ENCODE measurements at places on chromosomes 5 and 9.

DNA sequence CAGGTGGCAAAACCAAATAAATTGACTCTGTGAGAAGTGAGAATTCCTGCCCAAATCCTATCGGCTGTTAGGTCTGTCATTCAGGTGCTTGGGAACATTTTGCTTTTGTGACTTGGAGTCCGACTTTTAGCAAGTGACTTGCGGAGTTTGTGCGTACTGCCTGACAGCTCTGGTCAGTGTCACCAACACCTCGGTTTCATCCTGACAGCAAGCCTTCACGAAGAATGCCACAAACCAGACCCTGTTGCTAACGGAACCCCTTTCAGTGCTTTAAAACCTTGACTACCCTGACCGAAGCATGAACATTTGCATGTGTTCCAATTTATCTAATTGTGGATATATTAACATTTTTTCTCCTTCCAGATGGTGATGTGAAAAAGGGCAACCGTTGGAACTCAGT is 26.5 kb downstream of the LIX1 start:
- DNase-seq = no peak

- no peak for DNase-seq
Measured at GRCh38 chr5:111675201-111675934, 81.6 kb downstream of the NREP start.

- DNase-seq = no peak
Measured at GRCh38 chr9:75658301-75658905, 232.1 kb upstream of the PCSK5 start.

GRCh38 chr5:174612686-174613085 is 111.7 kb upstream of the MSX2 start:
- DNase-seq = no peak

DNA sequence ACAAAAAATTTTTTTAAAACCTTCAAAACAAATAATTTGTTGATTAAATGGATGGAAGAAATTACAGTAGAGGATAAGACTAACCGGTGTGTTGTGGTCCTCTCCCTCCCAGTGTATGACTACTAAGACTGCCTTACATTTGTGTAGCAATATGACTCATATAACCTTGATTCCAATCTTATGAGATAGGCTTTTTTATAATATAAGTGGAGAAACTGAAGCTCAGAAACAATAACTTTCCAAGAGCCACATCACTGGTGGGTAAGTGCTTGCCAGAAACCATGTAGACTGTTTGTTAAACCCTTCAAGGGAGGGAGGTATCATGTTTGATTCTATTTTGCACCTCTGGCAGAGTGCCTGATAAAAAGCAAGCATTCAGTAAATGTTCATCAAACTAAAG is 47.5 kb downstream of the NLN start:
- no peak for DNase-seq

DNA sequence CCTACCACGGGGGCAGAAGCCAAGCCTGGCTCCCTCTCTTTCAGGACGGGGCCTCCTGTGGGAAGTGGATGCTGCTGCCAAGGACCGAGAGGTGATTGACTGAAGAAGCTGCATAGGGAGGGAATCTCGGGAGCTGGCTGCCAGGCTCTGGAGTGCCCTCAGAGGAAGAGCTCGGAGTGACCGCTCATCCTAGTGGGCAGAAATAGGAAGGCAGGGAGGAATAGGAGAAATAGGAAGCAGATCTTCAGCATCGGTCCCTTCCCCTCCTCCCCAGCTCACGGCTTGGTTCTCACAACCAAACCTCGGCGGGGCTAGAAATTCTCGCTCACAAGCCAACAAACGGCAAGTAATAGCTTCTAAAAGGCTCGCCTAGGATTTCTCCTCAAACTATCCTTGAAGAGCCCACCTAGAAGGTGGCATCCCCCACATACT is 159.9 kb upstream of the RAI14 start:
- DNase-seq = no peak

- DNase-seq = no peak
Measured at GRCh38 chr5:160441311-160441781, 19.7 kb downstream of the PTTG1 start.

GRCh38 chr5:136192015-136192525 is 892 bp downstream of the SMIM32 start:
- no peak for DNase-seq

DNA sequence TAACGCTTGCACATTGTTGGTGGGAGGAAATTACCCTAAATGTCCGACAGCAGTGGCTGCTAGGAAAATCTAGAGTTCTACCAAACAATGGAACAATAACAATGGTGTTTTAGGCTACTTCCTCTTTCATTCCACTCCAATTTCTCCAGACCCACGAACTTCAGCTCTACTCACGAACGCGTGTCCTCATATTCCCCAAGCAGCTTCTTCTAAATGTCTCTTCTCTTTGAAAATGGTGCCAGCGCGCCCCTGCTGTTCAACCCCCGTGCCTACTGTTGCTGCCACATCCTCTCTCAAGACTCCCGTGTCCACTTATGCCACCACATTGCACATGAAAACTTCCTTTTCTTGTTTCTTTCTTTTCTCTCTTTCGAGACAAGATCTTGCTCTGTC is 25.6 kb downstream of the OR2V2 start:
- DNase-seq = no peak

- DNase-seq = no peak
Measured at GRCh38 chr9:123696476-123696875, 233.4 kb downstream of the DENND1A start.

GRCh38 chr5:176359658-176360057 is 1.9 kb downstream of the KIAA1191 start:
- DNase-seq = no peak

DNA sequence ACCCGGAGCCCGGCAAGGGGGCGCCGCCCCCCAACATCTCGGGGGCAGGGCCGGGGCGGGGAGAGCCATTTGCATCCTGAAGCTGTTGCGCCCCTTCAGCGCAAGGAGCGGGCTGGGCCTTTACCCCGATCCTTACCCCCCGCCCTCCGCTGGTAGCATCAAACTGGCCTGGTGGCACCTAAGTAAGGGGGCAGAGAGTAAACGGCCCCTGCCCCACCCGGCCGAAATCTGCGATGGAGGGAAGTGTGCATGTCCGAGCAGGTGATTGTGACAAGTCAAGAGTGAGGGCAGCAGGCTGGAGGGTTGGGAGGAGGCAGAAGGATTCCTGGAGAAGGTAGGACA is 101.2 kb downstream of the ESM1 start:
- no peak for DNase-seq

GRCh38 chr5:154220625-154221024 is 30.1 kb downstream of the GALNT10 start:
- no peak for DNase-seq

- no peak for DNase-seq
Measured at GRCh38 chr9:96620832-96621269, 1.2 kb upstream of the CDC14B start.

GRCh38 chr5:16866795-16867576 is 69.1 kb downstream of the MYO10 start:
- DNase-seq = no peak

DNA sequence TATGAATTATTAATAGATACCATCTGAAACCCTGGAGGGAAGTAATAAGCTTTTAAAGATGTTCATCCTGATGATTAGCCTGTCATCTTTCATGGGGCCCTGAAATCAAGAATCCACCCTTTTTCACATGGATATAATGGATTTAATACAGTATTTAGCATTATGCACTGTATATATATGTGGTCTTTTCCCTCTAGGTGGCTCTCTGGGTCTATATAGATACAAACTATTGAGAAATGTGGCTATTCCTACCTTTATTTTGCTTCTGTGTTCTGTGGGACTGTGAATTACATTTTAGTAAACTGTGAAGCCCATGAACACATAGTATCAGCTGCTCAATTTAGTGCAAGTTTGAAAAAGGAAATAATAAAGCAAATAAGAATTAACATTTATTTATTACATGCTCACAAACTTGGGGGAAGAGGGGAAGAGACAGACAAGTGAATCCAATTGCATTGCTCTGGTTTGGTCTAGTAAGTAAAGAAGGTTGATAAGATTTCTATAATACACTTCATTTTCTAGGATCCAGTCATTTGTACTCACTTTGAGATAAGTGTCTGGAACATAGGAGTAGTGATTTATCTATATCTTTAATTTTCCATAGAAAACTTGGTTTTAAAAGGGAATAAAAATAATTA is 112.2 kb downstream of the SCAMP1 start:
- DNase-seq = no peak

DNA sequence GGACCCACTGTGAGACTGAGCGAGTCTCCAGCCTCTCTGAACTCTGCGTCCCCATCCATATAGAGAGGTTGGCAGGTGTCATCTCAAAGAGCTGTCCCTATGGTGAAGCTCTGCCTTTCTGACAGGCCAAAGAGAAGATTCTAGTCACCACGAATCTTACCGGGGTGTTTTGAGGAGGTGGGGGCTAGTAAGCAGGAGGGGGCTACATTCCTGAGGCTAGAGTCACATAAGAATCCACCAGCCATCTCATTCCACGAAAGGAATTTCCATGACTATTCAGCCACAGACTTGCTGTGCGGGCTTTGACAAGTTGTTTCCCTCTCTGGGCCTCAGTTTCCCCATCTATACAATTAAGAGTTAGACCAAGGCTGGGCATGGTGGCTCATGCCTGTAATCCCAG is 16.3 kb downstream of the PDGFRB start:
- DNase-seq = no peak

- peak; percentile 61 for DNase-seq
Measured at GRCh38 chr5:10635257-10635866, 71.5 kb downstream of the ANKRD33B start.

DNA sequence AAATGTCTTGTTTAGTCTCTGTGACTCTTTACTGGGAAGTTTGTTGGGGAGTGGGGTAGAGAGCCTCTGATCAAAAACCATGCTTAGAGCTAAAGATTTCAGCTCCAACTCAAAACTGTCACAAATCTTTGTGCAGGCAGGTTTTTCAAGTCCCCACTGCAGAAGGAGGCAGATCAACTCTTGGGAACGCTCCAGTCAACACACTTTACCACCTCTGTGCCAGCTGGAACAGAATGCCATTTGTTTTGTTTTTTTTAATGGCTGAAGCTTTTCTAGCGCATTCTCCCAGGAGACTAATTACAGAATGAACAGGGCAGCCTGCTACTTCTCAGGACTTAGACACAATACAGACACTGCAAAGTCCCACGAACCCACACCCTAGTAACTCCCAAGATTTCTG is 17.9 kb upstream of the LHX6 start:
- DNase-seq = no peak

DNA sequence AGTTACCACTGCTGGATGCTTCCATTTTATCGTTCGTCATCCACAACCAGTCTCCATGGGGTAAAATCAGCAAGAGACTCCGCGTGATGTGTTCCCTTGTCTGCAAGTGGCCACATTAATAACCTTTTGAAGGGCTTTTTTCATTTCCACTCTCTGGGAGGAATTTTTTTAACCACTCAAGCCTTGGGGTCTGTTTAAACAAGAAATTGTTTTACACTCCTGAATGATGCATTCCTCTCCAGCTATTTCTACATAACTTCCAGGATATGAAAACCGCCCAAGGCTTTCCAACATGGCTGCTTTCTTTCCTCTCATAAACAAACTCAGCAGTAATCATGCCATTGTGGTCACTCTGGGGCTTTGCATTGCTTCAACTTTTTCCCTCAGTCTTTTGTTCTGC is 217.2 kb upstream of the DAPK1 start:
- DNase-seq = no peak

GRCh38 chr5:130035388-130035787 is 131.1 kb downstream of the CHSY3 start:
- DNase-seq = no peak

DNA sequence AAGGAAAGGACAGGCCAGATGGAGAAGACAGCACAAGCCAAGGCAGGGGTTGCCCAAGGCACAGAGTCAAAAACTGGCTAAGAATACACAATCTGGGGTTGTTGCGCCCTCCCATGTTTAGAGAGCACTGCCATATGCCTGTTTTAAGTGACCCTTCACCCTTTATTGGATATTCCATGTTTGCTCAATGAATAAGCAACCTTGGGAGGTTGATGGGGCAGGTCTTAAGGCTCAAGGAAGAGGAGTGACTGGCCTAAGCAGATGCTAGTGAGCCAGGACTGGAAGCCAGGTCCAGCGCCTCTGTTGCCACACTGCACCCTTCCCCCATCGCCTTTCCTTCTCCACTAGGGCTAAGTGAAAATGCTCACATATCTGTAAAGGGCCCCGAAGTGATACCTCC is 6.7 kb downstream of the TXN start:
- DNase-seq = no peak

GRCh38 chr5:31846934-31847333 is 208.0 kb downstream of the PDZD2 start:
- DNase-seq = no peak

- no peak for DNase-seq
Measured at GRCh38 chr5:143205386-143205785, 198.1 kb downstream of the NR3C1 start.

- no peak for DNase-seq
Measured at GRCh38 chr9:136648751-136649150, 14.0 kb upstream of the EGFL7 start.

- no peak for DNase-seq
Measured at GRCh38 chr5:400282-401145, 42.5 kb upstream of the EXOC3 start.

DNA sequence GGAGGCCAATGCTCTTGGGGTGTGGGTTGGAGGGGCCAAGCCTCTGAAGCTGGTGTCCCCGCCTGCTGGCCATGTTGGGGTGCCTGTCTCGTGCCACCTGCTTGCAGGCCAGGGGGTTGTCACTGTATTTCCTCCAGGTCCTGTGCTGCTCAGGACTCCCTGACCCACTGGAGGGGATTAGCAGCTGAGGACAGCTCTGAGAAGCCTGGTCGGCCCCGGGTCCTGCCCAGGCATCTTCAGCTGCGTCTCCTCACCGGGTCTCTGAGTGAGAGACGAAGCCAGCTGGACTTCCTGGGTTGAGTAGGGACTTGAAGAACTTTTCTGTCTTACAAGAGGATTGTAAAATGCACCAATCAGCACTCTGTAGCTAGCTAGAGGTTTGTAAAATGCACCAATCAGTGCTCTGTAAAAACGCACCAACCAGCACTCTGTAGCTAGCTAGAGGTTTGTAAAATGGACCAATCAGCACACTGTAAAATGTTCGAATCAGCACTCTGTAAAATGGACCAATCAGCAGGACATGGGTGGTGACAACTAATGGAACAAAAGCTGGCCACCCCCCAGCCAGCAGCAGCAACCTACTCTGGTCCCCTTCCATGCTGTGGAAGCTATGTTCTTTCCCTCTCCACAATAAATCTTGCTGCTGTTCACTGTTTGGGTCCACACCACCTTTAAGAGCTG is 20.6 kb upstream of the SLC9A3 start:
- DNase-seq = no peak

GRCh38 chr9:19429595-19429994 is 20.8 kb downstream of the ACER2 start:
- no peak for DNase-seq

- DNase-seq = no peak
Measured at GRCh38 chr5:171913987-171914273, 92.5 kb downstream of the FBXW11 start.

Measured in stimulated activated CD4-positive, alpha-beta T cell treated with anti-CD3 and anti-CD28 coated beads, Interleukin-4, amount 100 ng/mL, for 4 hours (primary cell).